Activated naive CD4-positive, alpha-beta T cell treated with anti-CD3 and anti-CD28 coated beads for 36 hours (primary cell): ENCODE measurements at places on chromosomes 7 and 10. TPM values are rescaled to one million over a fixed set of nuclear protein-coding genes. Genes with fewer than 3 reads are reported as not detected.

- no peak for DNase-seq
Observed at GRCh38 chr10:129861776-129862531, 102.1 kb downstream of the EBF3 start.

DNA sequence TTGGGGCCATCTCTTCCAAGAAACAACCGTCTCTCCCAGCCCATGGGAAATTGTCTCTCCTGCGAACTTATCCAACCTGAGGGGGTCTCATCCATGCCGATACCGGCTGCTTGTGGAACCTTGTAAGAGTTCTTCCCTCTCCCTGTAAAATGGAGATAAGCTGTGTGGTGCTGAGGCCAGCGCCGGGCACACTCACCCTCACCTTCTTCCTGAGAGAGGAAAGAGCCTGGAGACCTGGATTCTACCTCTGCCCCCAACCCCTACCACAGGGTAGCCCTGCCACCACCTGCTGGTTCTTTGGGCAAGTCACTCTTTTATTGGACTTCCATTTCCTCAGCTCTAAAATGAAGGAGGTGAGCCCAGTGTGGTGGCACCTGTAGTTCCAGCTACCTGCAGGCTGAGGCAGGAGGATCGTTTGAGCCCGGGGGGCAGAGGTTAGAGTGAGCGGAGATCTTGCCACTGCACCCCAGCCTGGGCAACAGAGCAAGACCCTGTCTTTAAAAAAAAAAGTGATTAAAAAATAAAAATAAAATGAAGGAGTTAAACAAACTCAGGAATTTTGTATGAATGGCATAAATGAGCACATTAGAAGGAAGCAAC lies 38.4 kb upstream of the PSAP start:
- no peak for DNase-seq

GRCh38 chr7:129698516-129699418 lies 87.2 kb downstream of the NRF1 start:
- no peak for DNase-seq

The WIPF3 gene
- not detected for total RNA-seq

The ZNF736 gene
- 22.7 TPM for total RNA-seq

The CYP17A1 gene
- not detected for total RNA-seq
